Activated CD8-positive, alpha-beta T cell treated with anti-CD3 and anti-CD28 coated beads for 36 hours (primary cell): ENCODE measurements at places on chromosomes 2 and 18. TPM values are rescaled to one million over a fixed set of nuclear protein-coding genes. Genes with fewer than 3 reads are reported as not detected.

The CNDP1 gene
- not detected for total RNA-seq

The GALR1 gene
- not detected for total RNA-seq

The IL36G gene
- not detected for total RNA-seq

The KCNG3 gene
- total RNA-seq: 2.1 TPM

The ANKRD62 gene
- total RNA-seq: not detected

The SCN3A gene
- 0.07 TPM for total RNA-seq

The PLA2R1 gene
- total RNA-seq: not detected

The ATP8B1 gene
- total RNA-seq: 0.38 TPM

The STON1 gene
- 0.95 TPM for total RNA-seq

The CERKL gene
- 0.11 TPM for total RNA-seq

The PARD3B gene
- 0.88 TPM for total RNA-seq

- H3K4me3 ChIP-seq: no peak overlapping the region
- DNase-seq: no peak
- H3K4me1 ChIP-seq: no peaks in the 10 kb centered on the region
- H3K36me3 ChIP-seq: no peaks in the 10 kb centered on the region
- no peak overlapping the region for H3K27ac ChIP-seq
These were observed 707.0 kb upstream of the ZEB2 start for GRCh38 chr2:145226901-145227300.

GRCh38 chr2:75071766-75072165, 113.3 kb downstream of the POLE4 start:
- H3K4me1 ChIP-seq: no peaks in the 10 kb centered on the region
- H3K36me3 ChIP-seq: peaks cover 3% of the 10 kb centered on the region
- no peak overlapping the region for H3K4me3 ChIP-seq
- H3K27ac ChIP-seq: no peak overlapping the region

GRCh38 chr2:119699016-119699606, 20.1 kb downstream of the TMEM177 start:
- no peak overlapping the region for H3K27ac ChIP-seq
- no peak overlapping the region for H3K4me3 ChIP-seq
- peaks cover 37% of the 10 kb centered on the region for H3K4me1 ChIP-seq
- no peak for DNase-seq
- H3K27me3 ChIP-seq: no peaks in the 10 kb centered on the region

DNA sequence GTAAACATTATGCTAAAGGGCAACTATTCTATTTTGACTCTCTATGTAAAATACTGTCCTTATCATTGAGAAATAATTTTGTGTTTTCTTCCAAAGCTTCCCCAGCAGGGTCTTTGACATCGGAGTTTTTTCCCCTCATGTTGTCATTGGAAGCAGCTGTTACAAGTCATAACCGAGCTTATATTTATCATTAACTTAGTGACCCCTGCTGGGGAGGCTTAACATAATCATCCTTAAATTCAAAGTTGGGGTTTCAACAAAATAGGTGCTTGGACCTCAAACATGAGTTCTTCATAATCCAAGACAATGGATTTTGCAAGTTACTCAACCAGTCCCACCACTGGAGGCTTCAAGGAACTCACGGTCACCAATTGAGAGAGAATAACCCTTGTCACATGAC, 330.9 kb downstream of the DCC start:
- H3K27me3 ChIP-seq: no peaks in the 10 kb centered on the region
- H3K27ac ChIP-seq: no peak overlapping the region

DNA sequence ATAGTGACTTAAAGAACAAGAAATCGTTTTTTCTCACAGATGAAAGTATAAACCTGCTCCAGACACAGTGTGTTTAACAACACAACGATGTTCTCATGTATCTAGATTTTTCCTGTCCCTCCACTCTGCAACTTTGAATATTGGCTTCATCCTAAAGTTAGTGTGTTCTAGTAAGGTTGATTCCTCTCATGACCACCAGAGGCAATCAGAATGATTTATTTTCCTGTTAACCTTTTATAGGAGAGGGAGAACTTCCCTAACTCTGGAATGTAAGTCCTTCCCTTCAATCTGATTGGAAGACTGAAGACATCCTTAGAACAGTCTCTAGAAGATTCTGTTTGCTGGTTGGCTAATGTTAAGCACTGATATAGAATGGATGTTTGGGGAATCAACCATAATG, 41.0 kb upstream of the TAF4B start:
- no peak for DNase-seq
- H3K36me3 ChIP-seq: no peaks in the 10 kb centered on the region
- H3K27me3 ChIP-seq: no peaks in the 10 kb centered on the region
- peaks cover 8% of the 10 kb centered on the region for H3K4me1 ChIP-seq
- no peak overlapping the region for H3K27ac ChIP-seq

- H3K27ac ChIP-seq: no peak overlapping the region
- no peaks in the 10 kb centered on the region for H3K36me3 ChIP-seq
- peaks cover 4% of the 10 kb centered on the region for H3K27me3 ChIP-seq
- no peak for DNase-seq
- H3K4me1 ChIP-seq: no peaks in the 10 kb centered on the region
These were observed 126.3 kb downstream of the TPGS2 start for GRCh38 chr18:36702401-36703013.

DNA sequence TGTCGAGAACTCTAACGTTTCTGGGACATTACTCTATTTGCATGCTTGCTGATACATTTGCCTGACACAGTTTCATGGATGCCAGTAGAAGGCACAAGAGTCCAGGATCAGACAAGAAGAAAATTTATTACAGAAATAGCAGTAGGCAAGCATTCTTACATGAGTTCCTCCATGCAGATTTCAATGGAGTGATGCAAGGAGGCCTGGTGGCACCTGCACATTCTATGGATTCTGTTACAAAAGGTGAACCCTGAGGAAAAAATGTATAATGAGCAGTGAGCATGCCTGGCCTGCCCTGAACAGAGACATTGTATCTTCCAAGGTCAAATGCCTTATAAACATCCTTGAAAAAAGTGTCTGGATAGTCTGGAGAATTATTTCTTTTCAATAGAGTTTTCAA, 142.9 kb downstream of the DSEL start:
- no peaks in the 10 kb centered on the region for H3K4me1 ChIP-seq
- no peaks in the 10 kb centered on the region for H3K36me3 ChIP-seq
- H3K27ac ChIP-seq: no peak overlapping the region

- H3K27me3 ChIP-seq: no peaks in the 10 kb centered on the region
- no peak for DNase-seq
- H3K4me1 ChIP-seq: no peaks in the 10 kb centered on the region
These were observed 438.9 kb upstream of the SOX11 start for GRCh38 chr2:5253263-5253662.

GRCh38 chr18:62857263-62857976, 142.1 kb downstream of the PHLPP1 start:
- DNase-seq: no peak
- H3K27ac ChIP-seq: no peak overlapping the region
- no peak overlapping the region for H3K4me3 ChIP-seq
- H3K27me3 ChIP-seq: no peaks in the 10 kb centered on the region
- H3K4me1 ChIP-seq: peaks cover 5% of the 10 kb centered on the region
- H3K36me3 ChIP-seq: no peaks in the 10 kb centered on the region

- H3K27me3 ChIP-seq: no peaks in the 10 kb centered on the region
- peaks cover 80% of the 10 kb centered on the region for H3K4me1 ChIP-seq
- no peak for DNase-seq
These were observed 142.0 kb downstream of the NCK2 start for GRCh38 chr2:105886687-105887086.

DNA sequence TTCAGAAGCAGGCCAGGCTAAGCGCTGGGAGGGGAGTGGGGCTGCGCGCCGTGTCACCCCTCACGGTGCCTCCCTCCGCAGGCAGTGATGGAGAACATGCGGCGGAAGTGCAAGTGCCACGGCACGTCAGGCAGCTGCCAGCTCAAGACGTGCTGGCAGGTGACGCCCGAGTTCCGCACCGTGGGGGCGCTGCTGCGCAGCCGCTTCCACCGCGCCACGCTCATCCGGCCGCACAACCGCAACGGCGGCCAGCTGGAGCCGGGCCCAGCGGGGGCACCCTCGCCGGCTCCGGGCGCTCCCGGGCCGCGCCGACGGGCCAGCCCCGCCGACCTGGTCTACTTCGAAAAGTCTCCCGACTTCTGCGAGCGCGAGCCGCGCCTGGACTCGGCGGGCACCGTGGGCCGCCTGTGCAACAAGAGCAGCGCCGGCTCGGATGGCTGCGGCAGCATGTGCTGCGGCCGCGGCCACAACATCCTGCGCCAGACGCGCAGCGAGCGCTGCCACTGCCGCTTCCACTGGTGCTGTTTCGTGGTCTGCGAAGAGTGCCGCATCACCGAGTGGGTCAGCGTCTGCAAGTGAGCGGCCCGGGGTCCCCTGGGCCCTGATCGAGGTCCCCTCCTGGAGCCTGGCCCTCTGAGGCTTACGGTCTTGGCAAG, 12.2 kb downstream of the WNT10A start:
- DNase-seq: peak; percentile 88
- H3K36me3 ChIP-seq: peaks cover 12% of the 10 kb centered on the region
- no peaks in the 10 kb centered on the region for H3K27me3 ChIP-seq
- peak overlapping the region; percentile 89 for H3K27ac ChIP-seq
- peaks cover 51% of the 10 kb centered on the region for H3K4me1 ChIP-seq

GRCh38 chr18:74185860-74186259, 37.5 kb downstream of the TIMM21 start:
- DNase-seq: no peak
- H3K4me3 ChIP-seq: no peak overlapping the region
- peaks cover 9% of the 10 kb centered on the region for H3K27me3 ChIP-seq
- H3K36me3 ChIP-seq: no peaks in the 10 kb centered on the region
- no peaks in the 10 kb centered on the region for H3K4me1 ChIP-seq
- H3K27ac ChIP-seq: no peak overlapping the region

DNA sequence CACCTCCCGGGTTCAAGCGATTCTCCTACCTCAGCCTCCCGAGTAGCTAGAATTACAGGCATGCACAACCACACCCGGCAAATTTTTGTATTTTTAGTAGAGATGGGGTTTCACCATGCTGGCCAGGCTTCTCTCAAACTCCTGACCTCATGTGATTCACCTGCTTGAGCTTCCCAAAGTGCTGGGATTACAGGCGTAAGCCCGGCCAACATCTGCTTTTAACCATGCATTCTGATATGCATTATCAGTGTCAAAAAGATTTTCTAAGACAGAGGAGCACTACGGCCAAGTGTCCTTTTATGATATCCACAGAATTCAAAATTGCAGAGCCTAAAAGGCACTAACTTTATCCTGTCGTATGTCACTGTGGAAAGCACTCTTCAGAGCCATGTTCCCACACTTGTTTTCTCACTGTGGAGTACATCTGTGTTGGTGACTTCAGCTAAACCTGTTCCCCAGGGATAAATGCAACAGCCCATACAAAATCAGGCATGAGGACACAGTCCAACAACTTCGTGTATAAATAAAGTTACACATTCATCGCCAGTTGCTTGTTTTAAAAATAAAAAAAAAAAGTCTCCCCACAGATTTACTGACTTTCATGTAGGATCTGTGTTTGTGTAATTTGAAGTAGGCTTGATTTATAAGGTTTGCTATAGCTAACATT, 56.4 kb downstream of the STK25 start:
- DNase-seq: no peak
- H3K4me1 ChIP-seq: no peaks in the 10 kb centered on the region
- peaks cover 9% of the 10 kb centered on the region for H3K36me3 ChIP-seq
- H3K4me3 ChIP-seq: no peak overlapping the region
- no peak overlapping the region for H3K27ac ChIP-seq

DNA sequence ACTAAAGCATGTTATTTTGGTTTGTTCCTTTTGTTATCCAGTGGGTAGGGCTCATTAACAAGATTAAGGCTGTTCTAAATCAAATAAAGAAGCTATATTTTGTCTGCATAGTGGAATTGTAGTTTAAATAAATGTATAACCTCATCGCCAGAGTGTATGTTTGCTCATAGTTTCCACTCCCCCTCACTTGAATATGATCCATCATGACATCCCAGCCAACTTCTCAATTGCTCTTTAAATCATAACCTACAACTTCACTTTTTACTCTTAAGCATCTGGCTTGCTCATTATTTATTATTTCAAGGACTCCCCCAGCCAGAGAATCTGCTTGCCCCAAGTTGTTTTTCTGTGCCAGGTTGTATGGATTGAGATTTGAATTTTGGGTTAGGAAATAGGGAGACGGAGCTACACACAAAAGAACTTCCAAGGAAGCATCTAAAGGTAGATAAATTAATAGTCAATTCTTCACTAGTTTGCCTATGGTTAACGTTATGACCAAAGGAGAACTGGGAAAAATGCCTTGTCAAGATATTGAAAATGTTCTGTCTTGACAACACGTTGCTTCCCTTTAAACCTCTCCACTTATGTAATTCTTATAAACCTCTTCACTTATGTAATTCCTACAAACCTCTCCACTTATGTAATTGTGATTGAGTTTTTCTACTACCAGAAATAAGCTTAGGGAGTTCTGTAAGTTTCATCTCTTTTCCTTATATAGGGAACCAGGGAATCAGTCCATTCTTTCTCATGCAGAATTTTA, 55.4 kb upstream of the UPP2 start:
- peaks cover 2% of the 10 kb centered on the region for H3K27me3 ChIP-seq
- H3K4me1 ChIP-seq: no peaks in the 10 kb centered on the region
- no peaks in the 10 kb centered on the region for H3K36me3 ChIP-seq
- H3K27ac ChIP-seq: no peak overlapping the region
- no peak overlapping the region for H3K4me3 ChIP-seq
- no peak for DNase-seq

GRCh38 chr2:124018890-124019289, 6.2 kb upstream of the CNTNAP5 start:
- H3K27ac ChIP-seq: no peak overlapping the region
- no peaks in the 10 kb centered on the region for H3K4me1 ChIP-seq
- H3K36me3 ChIP-seq: no peaks in the 10 kb centered on the region
- DNase-seq: no peak
- no peak overlapping the region for H3K4me3 ChIP-seq

DNA sequence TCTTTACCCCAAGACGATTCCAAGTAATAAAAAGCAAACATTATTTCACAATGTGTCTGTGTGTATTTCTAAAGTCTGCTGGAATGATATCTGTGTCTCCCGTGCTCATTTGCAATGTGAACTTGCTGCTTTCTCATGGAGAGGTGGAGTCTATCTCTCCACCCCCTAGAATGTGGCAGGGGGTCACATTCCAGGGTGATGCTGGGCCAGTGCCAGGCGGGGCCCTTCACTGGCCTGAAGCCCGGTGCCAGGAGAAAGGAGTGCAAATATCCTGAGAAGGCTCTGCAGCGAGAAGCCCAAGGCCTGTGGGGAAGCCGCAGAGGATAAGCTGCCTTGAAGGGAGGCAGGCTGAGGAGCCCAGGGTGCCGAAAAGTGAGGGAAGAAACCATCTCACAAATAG, 26.8 kb upstream of the LDLRAD4 start:
- peaks cover 2% of the 10 kb centered on the region for H3K4me1 ChIP-seq
- DNase-seq: no peak
- no peak overlapping the region for H3K27ac ChIP-seq
- peaks cover 1% of the 10 kb centered on the region for H3K27me3 ChIP-seq

DNA sequence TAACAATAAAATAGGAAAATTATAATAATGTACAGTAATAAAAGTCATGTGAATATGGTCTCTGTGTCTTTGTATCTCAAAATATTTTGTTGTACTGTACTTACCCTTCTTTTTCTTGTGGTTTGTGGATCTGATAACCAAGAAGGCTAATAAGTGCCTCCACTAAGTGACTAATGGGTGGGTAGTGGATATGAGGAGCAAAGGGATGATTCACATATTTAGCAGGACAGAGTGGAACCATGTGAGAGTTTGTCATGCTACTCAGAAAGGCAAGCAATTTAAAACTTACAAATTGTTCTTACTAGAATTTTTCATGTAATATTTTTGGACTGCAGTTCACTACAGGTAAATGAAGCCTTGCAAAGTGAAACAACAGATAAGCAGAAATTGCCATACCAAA, 1241.2 kb upstream of the CDH2 start:
- no peak for DNase-seq
- H3K4me3 ChIP-seq: no peak overlapping the region
- no peaks in the 10 kb centered on the region for H3K4me1 ChIP-seq
- no peak overlapping the region for H3K27ac ChIP-seq
